ENCODE measurements at places on chromosomes 1 and 21.

DNA sequence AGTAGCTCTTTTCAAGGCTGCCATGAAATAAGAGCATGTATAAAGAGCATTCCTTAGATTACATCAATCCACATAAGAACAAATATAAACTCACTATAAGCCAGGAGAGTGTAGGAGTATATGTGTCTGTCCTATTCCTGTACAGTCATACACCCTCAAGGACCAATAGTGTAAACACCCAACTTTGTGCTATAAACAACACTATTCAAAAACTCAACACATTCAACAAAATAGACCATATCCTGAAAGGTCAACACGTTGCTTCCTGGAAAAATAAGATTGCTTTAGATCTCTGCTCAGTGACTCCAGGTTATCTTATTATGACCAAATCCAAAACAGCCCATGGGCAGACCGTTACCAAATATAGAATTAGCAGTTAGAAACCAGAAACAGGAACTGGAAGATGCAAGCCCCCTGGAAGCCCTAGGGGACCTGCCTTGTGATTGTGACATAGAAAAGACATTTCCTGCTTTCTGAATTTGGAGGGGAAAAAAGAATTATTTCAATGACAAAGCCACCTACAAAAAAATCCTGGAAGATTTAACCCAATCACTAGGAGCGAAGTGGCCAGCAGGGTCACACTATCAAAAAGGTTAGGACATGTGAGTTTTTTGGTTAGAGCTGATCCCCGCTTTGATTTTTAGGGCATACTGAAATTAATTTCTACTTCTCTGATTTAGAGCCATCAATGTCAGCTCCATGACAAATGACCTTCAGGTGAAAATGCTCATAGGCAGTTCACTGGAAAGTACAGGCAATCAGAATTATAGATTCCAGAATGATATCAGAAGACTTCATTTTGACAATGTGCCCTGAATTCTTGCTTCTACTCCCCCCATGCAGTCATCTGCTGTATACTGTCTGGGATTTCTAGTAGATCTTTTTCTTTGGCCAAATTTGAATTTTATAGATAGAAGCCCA, 59.9 kb downstream of the LRRC8C start:
- no peak for DNase-seq

DNA sequence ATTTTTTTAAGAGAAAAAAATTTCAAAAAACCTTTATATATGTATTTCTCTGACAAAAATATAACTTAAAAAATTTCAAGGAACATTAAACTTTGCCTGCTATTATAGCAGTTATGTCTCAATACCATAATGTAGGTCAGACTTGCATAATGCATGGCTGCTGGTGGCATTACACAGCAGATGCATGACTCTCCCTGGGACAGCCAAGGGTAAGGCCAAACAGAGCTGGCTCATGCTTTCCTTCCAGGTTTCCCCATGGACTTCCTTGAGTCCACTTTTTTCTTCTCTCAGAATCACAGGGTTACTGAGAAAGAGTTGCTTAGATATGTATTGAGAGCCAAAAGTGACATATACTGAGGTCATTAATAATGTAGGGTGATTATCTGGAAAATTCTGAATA, 43.7 kb downstream of the RHOU start:
- no peak for DNase-seq

- DNase-seq = no peak
Measured at GRCh38 chr1:215439549-215439948, 127.6 kb upstream of the KCTD3 start.

DNA sequence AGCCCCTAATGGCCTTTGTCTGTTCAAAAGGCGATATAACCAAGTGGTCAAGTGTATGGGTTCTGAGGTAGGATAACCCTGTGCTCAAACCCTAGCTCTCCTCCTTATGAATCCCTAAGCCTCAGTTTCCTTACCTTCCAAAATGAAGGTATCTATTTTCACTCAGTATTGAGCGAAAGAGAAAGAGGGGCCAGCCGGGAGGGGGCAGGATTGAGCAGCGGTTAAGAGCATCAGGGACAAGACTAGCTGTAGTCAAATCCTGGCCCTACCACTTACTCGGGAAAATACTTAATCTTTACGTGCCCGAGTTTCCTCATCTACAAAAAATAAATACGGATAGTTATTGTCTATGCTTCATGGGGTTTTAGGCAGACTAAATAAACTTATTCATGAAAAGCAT, 25.7 kb downstream of the LY9 start:
- DNase-seq = no peak

GRCh38 chr1:40620586-40621210, 44.8 kb downstream of the RIMS3 start:
- no peak for DNase-seq

GRCh38 chr1:160711602-160712311, at the start of gene CD48:
Gene CD48, minus strand, starts transcription at chr1:160711822. Its CDS starts 59 bp downstream, at chr1:160711763.
- no peak for DNase-seq

DNA sequence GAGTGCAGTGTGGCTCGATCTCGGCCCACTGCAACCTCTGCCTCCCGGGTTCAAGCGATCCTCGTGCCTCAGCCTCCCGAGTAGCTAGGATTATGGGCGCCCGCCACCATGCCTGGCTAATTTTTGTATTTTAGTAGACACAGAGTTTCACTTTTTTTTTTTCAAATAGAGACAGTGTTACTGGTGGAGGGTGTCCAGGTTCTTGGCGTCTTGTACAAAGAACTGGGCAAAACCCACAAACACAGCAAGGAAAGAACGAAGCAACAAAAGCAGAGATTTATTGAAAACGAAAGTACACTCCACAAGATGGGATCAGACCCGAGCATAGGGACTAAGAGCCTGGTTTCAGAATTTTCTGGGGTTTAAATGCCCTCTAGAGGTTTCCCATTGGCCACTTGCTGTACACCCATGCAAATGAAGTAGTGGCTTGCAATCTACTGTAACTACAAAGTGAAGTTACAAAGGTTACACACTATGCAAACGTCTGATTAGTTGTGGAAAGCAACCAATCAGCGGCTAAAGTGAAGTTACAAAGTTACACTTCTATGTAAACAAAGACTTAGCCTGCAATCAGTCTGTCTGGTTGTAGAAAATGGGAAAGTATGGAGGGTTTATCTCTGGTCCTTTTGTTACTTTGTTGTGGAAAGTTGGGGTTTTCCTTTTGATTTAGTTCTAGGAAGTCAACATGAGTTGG, 199.1 kb downstream of the DYRK1A start:
- DNase-seq = no peak

- no peak for DNase-seq
Measured at GRCh38 chr21:34936371-34936789, 112.7 kb downstream of the RUNX1 start.

DNA sequence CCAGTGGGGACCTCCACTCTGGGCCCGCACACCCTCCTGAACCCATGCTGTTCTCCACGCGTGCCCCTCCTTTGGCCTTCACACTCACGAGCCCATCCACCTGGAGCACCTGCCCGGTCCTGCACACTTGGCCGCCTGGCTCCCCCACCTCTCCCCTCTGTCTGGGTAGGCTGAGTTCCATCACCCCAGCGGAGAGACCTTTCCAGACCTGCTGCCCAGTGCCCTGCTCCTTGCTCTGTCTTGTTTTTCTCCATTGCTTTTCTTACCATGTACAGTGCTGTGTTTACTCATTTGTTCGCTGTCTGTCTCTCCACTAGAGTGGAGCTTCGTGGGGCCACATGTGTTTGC, 351.0 kb upstream of the VAMP3 start:
- DNase-seq = no peak

- no peak for DNase-seq
Measured at GRCh38 chr1:177338376-177338775, 167.6 kb downstream of the BRINP2 start.

- DNase-seq = no peak
Measured at GRCh38 chr1:67771152-67771551, 62.1 kb downstream of the GNG12 start.

GRCh38 chr1:161707503-161707902, 474 bp downstream of the FCRLA start:
- DNase-seq = no peak

DNA sequence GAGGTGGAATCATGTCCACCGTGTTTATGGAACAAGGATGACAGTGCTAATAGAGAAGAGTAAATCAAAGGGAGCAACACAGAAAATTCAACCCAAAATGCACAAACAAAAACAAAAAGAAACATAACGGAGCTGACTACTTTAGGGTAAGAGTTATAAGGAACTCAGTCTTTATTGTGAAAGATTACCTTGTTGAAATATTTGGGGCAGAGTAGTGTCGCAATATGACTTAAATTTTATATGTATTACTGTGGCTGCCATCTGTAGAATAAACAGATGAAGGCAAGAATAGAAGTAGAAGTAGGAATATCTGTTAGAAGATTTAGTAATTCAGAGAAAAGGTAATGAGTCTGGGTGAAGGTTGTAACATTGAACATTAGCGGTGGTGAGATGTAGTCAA, 913.9 kb downstream of the BRINP3 start:
- DNase-seq = no peak

DNA sequence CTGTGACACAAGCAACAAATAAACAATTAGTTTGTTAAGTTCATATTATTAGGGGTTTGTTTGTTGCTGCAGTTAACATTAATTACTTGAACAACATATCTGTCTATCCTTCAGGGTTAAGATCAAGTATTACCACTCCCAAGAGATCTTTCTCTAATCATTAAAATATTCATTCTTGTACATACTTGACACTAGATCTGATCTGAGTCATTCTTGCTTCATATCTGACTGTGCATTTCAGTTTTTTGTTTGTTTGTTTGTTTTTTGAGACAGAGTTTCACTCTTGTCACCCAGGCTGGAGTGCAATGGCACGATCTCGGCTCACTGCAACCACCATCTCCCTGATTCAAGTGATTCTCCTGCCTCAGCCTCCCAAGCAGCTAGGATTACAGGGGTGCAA, 613.3 kb upstream of the PLXNA2 start:
- DNase-seq = no peak

DNA sequence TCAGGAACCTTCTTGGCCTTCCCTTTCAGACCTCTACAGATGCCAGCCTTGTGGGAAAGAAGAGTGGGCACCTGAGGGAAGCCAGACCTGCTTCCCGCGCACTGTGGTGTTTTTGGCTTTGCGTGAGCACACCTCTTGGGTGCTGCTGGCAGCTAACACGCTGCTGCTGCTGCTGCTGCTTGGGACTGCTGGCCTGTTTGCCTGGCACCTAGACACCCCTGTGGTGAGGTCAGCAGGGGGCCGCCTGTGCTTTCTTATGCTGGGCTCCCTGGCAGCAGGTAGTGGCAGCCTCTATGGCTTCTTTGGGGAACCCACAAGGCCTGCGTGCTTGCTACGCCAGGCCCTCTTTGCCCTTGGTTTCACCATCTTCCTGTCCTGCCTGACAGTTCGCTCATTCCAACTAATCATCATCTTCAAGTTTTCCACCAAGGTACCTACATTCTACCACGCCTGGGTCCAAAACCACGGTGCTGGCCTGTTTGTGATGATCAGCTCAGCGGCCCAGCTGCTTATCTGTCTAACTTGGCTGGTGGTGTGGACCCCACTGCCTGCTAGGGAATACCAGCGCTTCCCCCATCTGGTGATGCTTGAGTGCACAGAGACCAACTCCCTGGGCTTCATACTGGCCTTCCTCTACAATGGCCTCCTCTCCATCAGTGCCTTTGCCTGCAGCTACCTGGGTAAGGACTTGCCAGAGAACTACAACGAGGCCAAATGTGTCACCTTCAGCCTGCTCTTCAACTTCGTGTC, 995 bp upstream of the ZBTB48 start:
- DNase-seq = no peak

GRCh38 chr1:205926213-205926612, 17.0 kb downstream of the SLC26A9 start:
- DNase-seq = no peak

DNA sequence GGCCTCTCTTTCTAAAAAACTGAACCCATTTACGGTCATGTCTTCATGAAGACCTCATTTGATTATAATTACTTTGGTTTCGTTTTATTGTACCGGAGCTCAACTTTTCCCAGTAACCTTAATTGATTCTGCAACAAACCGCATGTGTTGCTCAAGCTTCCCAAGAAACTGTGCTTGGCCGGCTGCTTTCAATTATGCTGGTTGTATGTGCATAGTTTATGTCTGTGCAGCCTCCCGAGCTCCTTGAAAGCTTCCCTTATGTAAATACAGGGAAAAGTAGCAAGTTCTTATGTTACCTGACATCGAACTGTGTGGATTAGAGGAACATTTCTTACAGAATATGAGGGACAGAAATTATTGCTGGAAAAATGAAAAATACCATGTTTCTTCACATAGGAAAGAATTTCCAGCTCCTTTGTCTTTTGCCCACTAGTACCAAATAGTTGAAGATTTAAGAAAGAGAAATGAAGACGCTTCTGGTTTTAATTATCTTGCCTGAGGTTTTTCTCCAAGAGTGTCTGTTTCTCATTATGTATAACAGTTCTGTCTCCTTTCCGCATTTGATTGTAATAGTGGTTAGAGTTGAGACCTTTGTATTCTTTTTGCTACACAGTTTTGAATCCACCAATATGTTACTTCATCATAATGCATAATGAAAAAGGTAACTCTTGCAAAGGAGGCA, 2.1 kb downstream of the VCAM1 start:
- DNase-seq = no peak

- no peak for DNase-seq
Measured at GRCh38 chr1:56399795-56400194, 179.6 kb downstream of the PLPP3 start.

DNA sequence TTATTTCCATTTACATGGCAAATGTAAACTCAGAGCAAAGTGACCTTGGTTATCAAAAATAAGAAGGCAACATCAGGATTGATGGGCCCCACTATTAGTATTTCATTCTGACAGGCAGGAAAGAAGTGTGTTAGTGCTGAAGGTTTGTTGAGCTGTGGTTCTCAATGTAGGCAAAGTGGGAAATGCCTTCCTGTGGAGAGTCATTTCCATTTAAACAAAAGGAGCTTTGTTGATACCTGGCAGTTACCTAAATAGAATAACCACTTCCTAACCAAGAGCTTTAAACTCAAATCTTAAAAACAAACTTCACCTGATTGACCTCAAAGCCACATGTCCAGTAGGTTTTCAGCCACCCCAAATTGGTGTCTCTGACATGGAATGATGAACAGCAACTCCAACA, 579.9 kb upstream of the BEND5 start:
- DNase-seq = no peak

DNA sequence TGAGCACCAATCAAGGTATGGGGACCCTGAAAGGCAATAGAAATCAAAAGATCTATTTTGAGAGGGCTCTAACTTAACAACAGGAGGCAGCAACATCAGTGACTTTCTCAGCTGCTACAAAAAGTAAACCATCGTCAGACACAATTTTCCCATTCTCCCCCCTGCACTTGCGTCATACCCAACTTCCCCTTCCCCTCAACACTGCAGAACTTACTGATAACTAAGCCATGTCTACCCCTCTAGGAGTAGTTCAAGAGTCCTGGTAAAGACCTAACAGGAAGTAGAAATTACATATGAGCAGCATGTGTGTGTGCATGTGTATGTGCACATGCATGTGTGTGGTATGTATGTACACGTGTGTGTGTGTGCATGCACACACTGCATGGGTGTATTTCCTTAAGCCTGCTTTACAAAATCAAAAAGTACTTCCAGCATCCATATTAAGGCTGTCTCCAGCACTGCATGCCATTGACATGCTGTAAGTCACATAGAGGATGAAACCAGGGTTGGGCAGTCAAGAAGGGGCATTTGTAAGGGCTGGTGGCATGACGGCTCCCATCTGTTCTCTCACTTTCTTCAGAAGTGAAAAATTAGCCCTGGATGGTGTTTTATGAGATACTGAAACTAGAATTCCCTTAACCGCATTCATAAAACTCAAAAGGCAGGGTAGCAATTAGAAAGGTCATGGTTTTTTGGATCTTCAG, 460.1 kb upstream of the RUNX1 start:
- DNase-seq = no peak

- no peak for DNase-seq
Measured at GRCh38 chr1:6969762-6970161, 184.5 kb downstream of the CAMTA1 start.

GRCh38 chr1:53332186-53332564, 4.3 kb upstream of the LRP8 start:
- no peak for DNase-seq
